Fibroblast of the aortic adventitia (primary cell): ENCODE measurements at places on chromosomes 5 and 9. TPM values are rescaled to one million over a fixed set of nuclear protein-coding genes. Genes with fewer than 3 reads are reported as not detected.

LTC4S gene
- total RNA-seq, result 1.5 and 3.3 TPM in 2 replicates

TOMM5 gene
- total RNA-seq, result 58.5 and 181 TPM in 2 replicates

IFNB1 gene
- not detected in 2 replicates for total RNA-seq

ITGA1 gene
- total RNA-seq, result 4.2 and 26.7 TPM in 2 replicates

GBGT1 gene
- 0.98 and 1.6 TPM in 2 replicates for total RNA-seq

ZNF367 gene
- 0.33 and 31.3 TPM in 2 replicates for total RNA-seq

GABBR2 gene
- 0.16 and 0.27 TPM in 2 replicates for total RNA-seq

PCDHGA10 gene
- 10.6 and 22.2 TPM in 2 replicates for total RNA-seq

DNA sequence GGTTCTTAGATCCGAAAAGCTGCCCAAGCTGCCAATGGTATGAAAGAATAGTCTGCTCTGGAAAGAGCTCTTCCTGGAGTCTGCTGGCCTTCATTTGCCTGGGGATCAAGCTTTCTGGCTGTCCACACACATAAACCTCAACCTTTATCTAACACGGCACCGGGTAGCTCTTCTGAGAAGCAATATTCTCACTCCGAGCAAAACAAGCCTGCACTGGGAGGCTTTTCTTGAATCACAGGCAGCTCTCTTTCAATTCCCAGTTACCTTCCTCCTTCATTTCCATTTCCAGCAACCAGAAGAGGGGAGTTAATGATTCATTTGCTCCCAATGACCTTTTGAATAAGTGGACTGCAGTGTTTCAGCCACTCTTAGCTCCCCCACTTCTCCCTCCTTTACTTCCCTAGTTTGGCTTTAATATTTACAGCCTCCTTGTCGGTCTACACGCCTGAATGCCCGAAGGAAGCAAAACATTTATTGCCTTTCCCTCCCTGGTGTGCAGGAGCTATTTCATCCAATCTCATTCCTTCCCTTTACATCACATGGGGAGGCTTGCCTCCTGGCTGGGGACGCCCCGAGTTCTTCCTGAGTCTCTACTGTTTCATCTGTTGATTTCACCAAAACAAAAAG, 187.1 kb downstream of the ARHGEF28 start:
- no peak for DNase-seq

DNA sequence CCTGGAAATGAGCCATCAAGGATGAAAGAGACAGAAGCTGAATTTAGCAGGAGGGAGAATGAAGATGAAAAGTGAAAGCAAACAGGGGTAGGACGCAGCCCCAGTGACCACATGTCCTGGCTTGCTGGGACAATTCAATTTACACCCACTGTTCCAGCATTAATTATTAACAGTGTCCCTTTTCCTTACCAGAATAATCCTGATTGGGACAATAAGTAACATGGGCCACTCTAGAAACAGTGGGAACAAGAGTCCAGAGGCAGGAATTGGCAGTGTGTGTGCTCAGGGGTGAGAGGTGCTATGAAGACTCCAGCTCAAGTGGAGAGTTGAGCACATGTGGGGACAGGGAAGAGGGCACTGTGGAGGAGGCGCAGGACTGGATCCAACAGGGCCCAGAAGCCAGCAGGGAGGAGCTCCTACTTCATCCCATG, 147.1 kb downstream of the C5orf15 start:
- DNase-seq, result no peak

DNA sequence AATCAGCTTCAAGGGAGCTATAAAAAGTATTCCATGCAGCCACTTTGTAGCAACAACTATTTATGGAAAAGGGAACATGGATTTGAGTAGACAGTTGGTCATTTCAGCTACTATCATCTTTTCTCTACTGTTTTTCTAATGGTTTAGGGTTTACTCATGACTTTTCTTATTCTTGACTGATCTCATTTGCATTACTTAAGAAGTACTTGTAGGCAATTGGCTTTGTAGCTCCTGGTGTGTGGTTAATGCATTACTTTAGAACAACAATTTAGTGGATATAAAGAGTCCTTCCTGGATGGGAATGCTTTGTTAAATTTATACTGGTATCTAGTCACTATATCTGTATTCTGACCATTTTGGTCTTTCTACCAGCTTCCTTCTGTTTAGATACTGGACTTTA, 59.8 kb upstream of the NTRK2 start:
- DNase-seq, result no peak

DNA sequence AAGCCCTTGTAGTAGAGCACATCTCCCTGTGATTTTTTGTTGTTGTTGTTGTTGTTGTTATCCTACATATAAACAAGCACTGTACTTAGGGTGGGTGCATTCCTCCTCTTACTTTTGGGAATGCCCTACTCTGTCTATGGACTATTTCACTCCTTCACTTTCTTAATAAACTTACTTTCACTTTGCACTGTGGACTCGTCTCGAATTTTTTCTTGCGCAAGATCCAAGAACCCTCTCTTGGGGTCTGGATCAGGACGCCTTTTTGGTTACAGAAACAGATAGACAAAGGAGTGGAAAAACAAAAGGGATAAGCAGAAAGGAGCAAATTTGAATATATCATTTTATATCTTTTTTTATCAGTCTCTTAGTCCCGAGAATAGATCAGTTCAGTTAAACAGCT, 14.4 kb upstream of the PAIP1 start:
- DNase-seq, result peak; percentile 67

DNA sequence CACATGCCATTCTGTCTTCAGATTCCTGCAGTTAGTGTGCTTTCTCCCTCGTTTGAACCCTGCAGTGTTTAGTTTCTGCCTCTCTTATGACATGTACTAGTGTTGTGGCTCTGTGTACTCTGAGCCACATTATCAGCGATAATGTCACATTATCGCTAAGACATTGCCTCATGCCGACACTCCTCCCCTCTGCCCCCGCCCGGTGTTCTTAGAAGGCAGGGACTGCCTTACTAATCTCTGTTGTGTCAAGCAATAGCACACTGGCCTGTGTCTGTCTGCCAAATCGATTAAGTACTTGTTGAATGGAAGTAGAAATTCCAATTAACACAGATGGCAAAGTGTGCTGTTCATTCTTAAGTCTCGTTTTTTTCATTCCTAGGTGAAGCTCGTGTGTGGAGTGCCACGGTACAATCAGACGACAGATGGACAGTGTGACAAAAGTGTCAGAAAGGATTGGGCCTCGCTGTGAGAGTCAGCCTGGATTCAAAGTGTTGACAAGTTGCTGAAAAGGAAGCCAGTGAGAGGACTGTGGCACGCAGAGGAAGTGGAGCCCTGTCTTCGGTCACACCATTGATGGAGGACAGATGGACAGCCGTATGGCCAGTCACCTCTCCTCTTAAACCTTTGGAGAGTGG, 10.5 kb downstream of the PIK3R1 start:
- DNase-seq, result no peak

GRCh38 chr5:117681431-117682254, 1107.0 kb upstream of the SEMA6A start:
- no peak for DNase-seq

GRCh38 chr9:127778280-127779135, at the start of gene SH2D3C:
Gene SH2D3C (minus strand): TSS chr9:127778666. CDS start chr9:127778627, 39 bp downstream.
- DNase-seq, result no peak

- DNase-seq, result peak; percentile 57
These were observed 386.1 kb upstream of the MPDZ start for GRCh38 chr9:13665418-13666066.

GRCh38 chr5:82375488-82376244, 97.5 kb upstream of the RPS23 start:
- no peak for DNase-seq
